Neural progenitor cell (in vitro differentiated cells): ENCODE measurements at places on chromosomes 5 and 9. TPM values are rescaled to one million over a fixed set of nuclear protein-coding genes. Genes with fewer than 3 reads are reported as not detected.

DNA sequence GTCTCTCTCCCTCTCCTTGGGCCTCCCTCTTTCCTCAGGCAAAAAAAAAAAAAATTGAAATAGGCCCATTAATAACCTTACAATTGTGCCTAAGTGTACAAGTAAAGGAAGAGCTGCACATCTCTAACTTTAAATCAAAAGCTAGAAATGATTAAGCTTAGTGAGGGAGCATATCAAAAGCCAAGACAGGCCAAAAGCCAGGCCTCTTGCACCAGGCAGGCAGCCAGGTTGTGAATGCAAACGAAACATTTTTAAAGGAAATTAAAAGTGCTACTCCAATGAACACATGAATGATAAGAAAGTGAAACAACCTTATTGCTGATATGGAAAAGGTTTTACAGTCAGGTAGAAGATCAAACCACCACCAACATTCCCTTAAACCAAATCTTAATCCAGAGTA, 383.4 kb downstream of the KIAA0825 start:
- DNase-seq = no peak

GRCh38 chr9:97397220-97397619, 14.7 kb upstream of the TDRD7 start:
- DNase-seq = no peak

DNA sequence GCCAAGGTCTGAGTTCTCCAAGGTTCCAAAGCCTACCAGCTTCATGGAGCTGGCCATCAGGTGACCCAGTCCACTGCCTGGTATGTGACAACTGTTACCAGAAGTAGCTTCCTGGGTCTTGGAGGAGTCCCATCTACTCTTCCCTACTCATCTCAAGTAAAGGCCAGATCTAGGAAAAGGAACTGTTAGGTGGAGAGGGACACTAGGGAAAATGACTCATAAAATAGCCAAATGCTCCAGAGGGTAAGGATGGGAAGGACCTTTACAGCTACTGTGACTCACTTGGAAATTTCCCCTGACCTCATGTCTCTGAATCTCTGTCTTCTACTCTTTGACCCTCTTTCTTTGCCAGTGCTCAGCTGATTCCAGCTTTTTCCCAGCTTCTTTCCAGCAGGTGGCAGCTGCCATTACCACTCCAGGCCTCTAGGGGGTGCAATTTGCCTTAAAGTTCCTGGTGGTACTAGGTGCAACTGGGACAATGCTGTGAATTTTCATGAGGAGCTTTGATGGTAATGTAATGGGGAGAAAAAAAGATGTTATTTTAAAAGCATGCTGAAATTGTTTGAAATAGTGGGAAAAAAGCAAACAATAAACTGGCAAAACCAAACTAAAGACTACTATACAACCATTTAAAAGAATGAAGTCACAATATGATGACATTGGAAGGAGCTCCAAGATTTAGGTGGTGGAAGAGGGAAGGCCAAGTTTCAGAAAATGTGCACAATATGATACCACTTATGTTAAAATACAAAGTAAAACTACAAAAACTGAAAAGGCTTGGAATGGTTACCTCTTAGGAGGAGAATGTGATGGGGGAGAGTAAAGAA, 27.1 kb upstream of the MYORG start:
- DNase-seq = peak; percentile 81

Gene PCDHB9
- 3.1 and 4.6 TPM in 2 replicates for total RNA-seq

Gene STPG3
- not detected in 2 replicates for total RNA-seq

Gene RORB
- 2.5 and 4.2 TPM in 2 replicates for total RNA-seq

Gene LHX6
- total RNA-seq = 0.93 TPM in 1 of 2 replicates, not detected in the other

GRCh38 chr9:115157245-115157674, 39.3 kb upstream of the TNC start:
- no peak for DNase-seq

GRCh38 chr5:158951436-158952247, 148.1 kb downstream of the EBF1 start:
- DNase-seq = peak; percentile 61
